ENCODE measurements at places on chromosomes 2 and 18.

GRCh38 chr2:237861875-237862527 lies 2.6 kb downstream of the RAMP1 start:
- DNase-seq = no peak

DNA sequence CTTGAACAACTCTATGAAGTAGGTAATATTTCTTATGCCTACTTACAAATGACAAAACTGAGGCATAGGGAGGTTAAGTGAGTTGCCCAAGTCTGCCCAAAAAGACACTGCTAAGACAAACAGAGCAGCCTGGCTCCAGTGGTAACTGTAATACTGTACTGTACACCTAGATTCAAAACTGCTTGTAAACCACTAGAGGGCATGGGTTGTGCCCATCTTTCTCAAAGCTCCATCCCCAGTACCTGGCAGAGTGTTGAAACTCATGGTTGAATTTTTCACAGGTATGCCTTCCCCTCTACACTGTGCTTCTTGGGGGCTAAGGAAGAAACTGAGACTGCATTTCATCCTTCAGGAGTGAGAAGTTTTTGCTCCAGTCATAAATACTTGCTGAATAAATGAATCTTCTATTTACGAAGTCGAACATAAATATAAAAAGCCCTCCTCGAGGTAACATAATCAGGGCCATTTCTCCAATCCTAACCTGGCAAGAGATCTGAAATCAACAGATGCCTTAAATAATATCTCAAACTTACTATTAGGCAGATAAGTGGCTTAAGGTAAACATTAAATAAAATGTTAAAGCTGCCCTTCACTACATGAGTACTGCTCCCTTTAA lies 2.0 kb downstream of the PPP4R1 start:
- peak; percentile 44 for DNase-seq

- DNase-seq = no peak
Measured at GRCh38 chr2:240876475-240877251, 8.0 kb downstream of the AGXT start.

GRCh38 chr2:117936871-117937428 lies 76.9 kb downstream of the CCDC93 start:
- no peak for DNase-seq

- DNase-seq = no peak
Measured at GRCh38 chr2:104502901-104503300, 351.0 kb upstream of the POU3F3 start.

- no peak for DNase-seq
Measured at GRCh38 chr2:118670838-118671237, 176.6 kb downstream of the EN1 start.

DNA sequence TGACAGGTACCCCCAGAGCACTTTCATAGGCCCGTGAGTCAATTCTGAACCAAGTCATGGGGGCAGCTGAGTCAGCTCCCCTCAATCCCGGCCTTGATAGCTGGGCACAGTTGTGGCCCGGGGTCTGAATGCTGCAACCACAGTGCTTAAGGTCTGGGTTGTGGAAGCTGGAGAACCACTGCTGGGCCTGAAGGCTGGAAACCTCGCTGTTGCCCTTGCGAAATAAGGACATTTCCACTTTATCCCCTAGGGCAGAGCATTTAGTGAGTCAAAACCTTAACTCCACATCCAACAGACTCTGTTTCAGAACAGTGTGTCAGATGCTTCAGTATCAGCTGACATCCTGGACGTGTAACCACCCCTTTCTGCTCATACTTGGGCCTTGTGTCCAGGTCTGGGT lies 58.6 kb downstream of the SP110 start:
- DNase-seq = no peak

GRCh38 chr2:24586955-24587354 lies 95.9 kb downstream of the NCOA1 start:
- no peak for DNase-seq

DNA sequence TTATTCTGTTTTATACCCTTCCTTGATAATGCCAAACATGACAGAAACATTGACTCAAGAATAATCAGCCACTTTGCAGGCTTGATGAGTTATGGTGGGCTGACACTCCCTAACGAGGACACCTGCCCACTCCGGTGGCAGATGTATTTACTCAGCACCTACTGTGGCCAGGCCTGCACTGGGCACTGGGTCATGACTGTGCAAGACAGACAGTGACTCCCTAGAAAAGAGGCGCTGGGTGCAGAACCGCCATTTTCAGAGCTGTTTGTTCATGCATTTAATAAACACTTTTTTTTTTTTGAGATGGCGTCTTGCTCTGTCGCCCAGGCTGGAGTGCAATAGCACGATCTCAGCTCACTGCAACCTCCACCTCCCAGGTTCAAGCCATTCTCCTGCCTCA lies 32.5 kb downstream of the SNED1 start:
- DNase-seq = no peak

- DNase-seq = peak; percentile 56
Measured at GRCh38 chr2:133287709-133288108, 280.6 kb downstream of the NCKAP5 start.

- DNase-seq = no peak
Measured at GRCh38 chr2:67457699-67458098, 60.6 kb downstream of the ETAA1 start.

DNA sequence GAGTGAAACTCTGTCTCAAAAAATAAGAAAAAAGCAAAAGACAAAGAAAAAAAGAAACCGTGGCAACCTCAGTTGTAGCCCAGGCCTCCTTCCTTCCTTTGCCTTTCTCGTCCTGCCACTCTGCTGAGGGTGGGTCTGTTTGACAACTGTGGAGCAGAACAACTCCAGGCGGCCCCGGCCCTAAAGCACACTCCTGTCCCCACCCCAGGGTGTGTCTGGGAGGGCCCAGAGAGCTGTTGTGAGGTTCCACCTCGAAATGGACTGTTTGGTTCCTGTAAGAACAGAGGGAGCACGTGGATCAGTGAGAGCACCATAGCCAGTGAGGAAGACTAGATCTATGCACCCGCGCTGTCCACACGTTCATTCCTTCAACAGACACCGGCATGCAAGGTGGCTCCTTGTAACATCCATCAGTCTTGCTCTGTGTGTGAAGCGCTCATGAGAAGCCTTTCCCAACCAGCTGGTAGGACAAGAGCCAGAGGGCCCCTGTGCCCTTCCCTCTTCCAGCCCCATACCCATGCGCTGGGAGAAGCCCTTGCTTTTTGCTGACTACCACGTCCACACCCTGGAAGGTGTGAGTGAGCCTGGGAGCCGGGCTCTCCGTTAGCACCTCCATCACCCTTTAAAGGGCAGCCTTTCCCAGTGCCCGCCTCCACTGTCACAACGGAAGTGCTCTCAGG lies 61.6 kb downstream of the SOWAHC start:
- DNase-seq = no peak

DNA sequence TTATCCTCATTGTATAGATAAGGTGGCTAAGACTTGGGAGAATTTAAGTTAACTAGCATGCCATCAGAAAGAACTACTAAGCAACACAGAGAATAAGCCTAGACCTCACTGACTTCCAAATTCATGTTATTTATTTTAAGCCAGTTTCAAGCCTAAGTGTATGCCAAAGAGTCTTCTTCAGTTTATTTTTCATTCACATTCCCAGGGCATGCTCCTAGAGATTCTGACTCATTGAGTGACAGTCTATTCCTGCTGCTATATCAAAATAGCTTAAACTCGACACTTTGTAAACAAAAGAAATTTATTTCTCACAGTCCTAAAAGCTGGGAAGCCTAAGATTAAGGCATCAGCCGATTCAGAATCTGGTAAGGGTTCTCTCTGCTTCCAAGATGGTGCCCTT lies 467.1 kb downstream of the MBD2 start:
- DNase-seq = no peak

- DNase-seq = no peak
Measured at GRCh38 chr18:46271488-46271887, 167.3 kb downstream of the HAUS1 start.

GRCh38 chr18:51076503-51076902 lies 46.5 kb downstream of the SMAD4 start:
- no peak for DNase-seq

GRCh38 chr2:46392561-46393346 lies 86.6 kb upstream of the TMEM247 start:
- no peak for DNase-seq

- DNase-seq = no peak
Measured at GRCh38 chr2:11810237-11810977, 64.0 kb downstream of the LPIN1 start.

Measured in hepatic stellate cell (primary cell).